ENCODE measurements at places on chromosomes 11 and 22.

GRCh38 chr22:31278626-31279326 lies 13.5 kb downstream of the PIK3IP1 start:
- DNase-seq, result no peak

GRCh38 chr11:28675183-28675582 lies 567.0 kb downstream of the METTL15 start:
- no peak for DNase-seq

- no peak for DNase-seq
Observed at GRCh38 chr22:38017939-38018885, 33.9 kb upstream of the SOX10 start.

DNA sequence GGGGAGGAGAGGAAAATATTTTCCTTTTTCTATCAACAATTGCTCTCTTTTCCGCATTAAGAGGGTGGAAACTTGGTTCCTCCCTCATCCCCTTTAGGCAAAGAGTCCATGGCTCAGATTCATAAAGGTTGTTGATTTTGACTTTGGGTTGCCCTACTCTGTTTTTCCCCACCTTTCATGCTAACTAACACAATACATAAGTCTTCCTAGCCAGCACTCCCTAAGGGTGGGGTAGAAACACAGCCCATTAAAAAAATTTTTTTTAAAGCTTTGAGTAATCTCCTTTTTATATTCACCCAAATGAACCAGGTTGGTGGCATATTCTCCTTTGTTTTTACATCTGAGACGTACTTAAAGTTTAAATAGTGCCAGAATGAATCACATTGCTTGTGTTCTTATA lies 20.0 kb upstream of the LIN7C start:
- no peak for DNase-seq

DNA sequence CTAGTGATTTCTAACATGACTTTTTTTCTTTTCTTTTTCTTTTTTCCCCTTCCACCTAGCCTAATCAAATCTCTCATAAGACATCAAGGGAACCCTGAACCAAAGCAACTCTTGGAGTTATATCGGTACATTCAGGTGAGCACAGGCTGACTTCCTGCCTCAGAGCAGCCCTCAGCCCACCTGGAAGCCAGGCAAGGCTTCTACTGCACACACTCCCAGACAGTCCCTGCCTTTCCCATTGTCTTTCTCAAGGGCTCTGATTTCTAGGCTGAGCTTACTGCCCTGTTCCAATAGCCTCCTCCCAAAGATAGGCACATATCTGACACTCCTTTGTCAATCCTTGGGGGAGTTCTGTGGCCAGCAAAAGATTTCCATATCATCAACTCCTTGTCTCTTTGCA lies 629.5 kb downstream of the NTM start:
- DNase-seq, result no peak

- no peak for DNase-seq
Observed at GRCh38 chr11:100629671-100630070, 57.4 kb upstream of the ARHGAP42 start.

GRCh38 chr11:68044145-68044813 lies 5.5 kb downstream of the TCIRG1 start:
- DNase-seq, result no peak

- DNase-seq, result no peak
Observed at GRCh38 chr22:46408568-46409506, 73.3 kb downstream of the TRMU start.

- no peak for DNase-seq
Observed at GRCh38 chr11:6616596-6617250, 2.5 kb downstream of the TPP1 start.

DNA sequence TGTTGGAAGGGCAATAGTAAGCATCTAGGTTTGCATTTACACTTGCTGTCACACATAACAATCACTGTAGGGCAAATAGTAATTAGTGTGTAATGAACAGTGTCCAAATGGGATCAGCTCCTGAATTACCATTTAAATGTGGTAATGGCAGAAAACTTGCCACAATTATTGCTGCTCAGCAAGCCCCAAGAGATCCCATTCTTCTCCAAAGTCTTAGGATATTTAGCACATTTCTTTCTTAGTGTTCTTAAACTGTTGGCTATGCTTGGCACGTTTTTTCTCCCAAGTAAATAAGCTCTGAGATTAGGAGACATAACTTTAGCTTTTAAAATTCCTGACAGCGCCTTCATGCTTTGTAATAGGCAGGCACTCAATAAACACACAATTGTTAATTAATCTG lies 1037.0 kb downstream of the DLG2 start:
- no peak for DNase-seq

DNA sequence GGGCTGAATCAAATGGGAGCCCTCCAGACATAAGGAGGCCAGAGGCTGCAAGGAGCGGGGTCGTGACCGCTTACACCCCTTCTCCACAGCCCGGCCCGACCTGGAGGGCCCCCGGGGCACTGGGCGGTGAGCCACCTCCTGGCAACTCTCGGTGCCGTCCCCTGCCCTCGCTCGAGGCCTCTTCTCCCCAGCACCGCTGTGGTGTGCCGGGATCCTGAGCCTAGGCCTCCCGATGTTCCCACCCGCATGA lies 432 bp upstream of the GP1BB start:
- no peak for DNase-seq

DNA sequence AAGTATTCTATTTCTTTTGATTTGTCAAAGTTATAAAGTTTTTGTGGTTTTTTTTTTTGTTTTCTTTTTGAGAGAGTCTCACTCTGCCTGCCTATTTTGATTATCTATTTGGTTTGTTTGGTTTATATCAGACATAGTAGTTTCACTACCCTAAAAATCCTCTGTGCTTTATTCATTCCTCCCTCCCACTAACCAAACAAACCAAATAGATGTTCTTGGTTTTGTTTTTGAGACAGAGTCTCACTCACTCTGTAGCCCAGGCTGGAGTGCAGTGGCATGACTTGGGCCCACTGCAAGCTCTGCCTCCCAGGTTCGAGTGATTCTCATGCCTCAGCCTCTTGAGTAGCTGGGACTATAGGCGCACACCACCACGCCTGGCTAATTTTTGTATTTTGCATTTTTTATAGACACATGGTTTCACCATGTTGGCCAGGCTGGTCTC lies 67.9 kb downstream of the ENTHD1 start:
- DNase-seq, result no peak

Measured in stimulated activated CD4-positive, alpha-beta T cell treated with anti-CD3 and anti-CD28 coated beads, Interleukin-4, amount 100 ng/mL, for 48 hours (primary cell).